ENCODE measurements at places on chromosomes 6 and 20.
A peak's percentile ranks its signal among the peaks of the same experiment; 100 is the strongest.

DNA sequence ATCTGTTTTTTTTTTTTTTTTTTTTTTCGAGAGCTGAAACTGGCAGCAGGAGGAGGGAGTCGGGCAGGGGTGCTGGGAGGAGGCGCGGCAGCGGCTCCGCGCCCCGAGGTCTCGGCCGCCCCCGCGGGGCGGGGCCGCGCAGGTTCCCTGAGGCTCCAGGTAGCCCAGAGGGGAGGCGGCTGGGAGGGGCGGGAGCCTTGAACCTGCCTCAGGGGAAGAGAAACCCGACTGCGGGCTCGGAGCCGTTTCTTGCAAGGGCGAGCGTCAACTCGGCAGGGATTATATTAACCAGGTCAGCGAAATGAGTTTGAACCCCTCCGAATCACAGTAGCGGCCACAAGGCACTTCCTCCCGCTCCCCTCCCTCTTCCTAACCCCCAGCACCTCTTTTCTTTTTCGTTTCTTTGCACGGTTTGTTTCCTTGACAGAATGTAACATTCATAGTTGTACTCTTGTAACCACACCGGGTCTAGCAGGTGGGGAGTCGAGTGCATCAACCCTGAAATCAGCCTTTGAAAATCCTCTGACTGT is 2.0 kb downstream of the MYB start:
- peak; percentile 84 for DNase-seq

GRCh38 chr20:33569802-33570391 is 80.0 kb downstream of the CBFA2T2 start:
- DNase-seq: no peak

DNA sequence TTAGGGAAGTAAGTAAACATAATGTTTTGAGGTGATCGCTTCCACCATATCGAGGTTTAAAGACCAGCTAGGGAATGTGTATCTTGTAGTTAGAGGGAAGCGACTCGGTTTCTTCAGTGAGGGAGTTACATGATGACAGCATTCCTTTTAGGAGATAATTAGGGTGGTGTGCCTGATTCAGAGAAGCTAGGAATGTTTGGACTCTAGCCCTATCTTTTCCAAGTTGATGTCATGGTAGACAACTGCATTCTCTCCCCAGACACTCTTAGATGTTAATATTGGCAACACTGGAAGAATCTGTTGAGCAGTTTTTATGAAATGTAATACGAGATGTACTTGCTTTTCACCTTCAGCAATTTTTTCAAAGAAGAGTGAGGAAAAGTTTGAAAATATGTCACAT is 12.9 kb upstream of the HIVEP1 start:
- DNase-seq: no peak

GRCh38 chr6:422433-423054 is 31.0 kb downstream of the IRF4 start:
- DNase-seq: no peak

DNA sequence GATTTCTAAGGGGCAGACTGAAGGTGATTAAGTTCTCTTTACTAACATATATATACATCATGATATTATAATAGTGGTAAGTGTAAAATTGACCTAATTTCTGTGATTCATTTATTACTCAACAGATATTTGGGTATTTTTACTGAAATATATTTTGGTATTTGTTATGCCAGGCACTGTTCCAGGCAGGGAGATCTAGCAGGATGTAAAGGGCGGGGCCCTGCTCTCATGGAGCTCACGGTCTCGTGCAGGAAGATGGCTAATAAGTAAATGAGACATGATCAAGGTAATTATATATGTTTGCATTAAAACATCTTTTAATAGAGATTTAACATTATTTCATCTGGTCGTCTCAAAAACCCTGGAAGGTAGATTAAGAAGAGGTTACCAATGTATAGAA is 27.7 kb downstream of the FAM50B start:
- no peak for DNase-seq

GRCh38 chr20:58408603-58409246 is 19.7 kb downstream of the VAPB start:
- no peak for DNase-seq

GRCh38 chr6:89859744-89860143 is 30.1 kb downstream of the CASP8AP2 start:
- DNase-seq: no peak

DNA sequence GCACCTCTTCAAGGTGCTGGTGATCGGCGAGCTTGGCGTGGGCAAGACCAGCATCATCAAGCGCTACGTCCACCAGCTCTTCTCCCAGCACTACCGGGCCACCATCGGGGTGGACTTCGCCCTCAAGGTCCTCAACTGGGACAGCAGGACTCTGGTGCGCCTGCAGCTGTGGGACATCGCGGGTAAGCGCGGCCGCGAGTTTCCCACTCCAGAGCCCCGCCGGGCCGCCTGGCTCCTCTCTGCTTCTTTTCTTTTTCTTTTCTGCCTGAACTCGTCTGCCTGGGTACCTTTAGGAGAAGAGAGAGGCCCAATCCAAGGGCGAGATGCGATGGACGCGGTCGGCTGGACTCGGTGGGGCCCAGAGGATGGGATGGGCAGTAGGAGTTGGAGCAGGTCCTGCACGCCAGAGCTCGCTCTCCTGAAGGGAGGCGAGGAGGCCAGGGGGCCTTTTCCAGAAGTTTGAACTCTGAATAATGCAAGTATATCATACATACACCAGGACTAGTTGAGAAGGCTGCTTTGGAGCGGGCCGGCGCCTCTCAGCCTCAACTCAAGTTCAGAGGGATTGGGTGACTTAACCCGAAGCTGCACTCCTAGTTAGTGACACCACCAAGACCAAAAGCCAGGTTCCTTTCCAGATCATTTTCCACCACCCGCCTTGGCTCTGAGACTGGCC is 445 bp downstream of the RAB32 start:
- peak; percentile 4 for DNase-seq

DNA sequence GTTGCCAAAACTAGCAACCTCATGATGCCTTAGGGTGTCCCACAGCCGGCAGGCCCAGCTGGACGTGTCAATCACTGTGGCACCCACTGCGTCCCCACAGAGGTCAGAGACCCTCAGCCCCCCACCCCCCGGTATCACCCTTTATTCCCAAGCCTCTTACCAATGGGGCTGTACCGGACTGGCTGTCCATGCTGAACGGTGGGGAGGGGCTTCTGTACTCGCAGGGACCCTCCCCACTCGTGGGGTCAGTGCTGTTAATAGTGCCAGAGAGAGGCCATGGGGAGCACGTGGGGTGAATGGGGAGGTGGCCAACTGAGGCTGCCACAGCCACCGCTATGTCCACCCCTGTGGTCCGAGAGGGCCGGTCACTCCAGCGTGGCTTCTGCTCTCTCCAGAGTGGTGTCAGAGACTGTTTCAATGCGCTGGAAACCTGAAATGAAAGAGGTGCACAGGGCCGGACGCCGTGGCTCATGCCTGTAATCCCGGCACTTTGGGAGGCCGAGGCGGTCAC is 68.6 kb downstream of the THBS2 start:
- no peak for DNase-seq

GRCh38 chr6:143555071-143555492 is 43.6 kb upstream of the FUCA2 start:
- DNase-seq: no peak

DNA sequence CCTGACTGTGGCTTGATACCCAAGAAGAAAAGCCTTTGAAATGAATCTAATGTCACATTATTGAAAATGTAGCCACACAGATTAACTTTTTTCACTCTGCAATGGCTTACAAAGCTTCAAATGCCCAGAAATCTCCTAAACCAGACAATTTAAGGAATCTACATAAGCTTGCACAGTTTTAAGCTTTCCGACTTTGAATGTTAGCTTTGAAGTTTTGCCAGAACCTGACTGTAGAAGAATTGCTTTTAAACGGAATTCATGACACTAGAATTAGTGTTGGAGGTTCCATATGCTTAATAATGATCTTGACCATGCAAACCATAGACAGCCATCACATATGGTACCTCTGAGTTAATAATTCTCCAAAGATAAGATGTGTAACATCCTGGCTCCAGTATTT is 798.5 kb upstream of the EPHA7 start:
- no peak for DNase-seq

DNA sequence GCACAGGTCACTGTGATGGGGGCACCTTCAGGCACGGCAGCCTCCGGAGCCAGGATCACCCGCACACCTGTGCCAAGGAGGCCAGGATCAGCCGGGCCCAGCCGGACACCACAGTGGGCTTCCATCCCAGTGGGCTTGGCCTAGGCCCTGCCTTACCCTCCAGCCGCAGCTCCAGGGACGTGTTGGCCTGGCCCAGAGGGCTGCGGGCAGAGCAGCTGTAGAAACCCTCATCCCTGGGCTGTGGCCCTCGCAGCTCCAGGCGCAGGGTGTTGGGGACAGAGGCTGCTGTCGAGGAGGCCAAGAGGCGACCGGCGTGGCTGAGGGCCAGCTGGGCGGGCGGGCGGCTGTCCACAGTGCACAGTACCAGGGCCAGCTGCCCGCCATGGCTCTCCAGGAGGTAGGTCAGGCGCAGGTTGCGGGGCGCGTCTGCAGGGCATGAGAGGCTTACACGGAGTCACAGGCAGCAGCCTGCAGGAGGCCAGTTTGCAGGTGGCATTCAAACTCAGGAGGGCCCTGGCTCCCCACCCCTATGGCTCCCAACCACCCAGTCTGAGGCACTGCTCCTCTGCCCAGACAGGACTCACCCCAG is 11.0 kb upstream of the ADAM33 start:
- DNase-seq: no peak

GRCh38 chr20:53222932-53223331 is 250.8 kb downstream of the TSHZ2 start:
- DNase-seq: no peak

GRCh38 chr6:11729076-11729475 is 49.5 kb downstream of the ADTRP start:
- DNase-seq: peak; percentile 69

DNA sequence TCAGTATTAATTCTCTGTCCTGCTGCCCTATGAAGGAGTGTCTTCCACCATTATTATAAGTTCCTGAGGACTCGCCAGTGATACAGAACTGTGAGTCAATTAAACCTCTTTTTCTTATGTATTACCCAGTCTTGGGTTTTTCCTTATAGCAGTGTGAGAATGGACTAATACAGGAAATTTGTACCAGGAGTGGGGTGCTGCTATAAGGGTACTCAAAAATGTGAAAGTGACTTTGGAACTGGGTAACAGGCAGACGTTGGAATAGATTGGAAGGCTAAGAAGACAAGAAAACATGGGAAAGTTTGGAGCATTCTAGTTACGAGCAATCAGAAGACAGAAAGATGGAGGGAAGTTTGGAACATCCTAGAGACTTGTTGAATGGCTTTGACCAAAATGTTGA is 616.7 kb upstream of the EPHA7 start:
- DNase-seq: no peak

- DNase-seq: peak; percentile 24
Observed at GRCh38 chr6:114747995-114748625, 405.3 kb upstream of the HS3ST5 start.

DNA sequence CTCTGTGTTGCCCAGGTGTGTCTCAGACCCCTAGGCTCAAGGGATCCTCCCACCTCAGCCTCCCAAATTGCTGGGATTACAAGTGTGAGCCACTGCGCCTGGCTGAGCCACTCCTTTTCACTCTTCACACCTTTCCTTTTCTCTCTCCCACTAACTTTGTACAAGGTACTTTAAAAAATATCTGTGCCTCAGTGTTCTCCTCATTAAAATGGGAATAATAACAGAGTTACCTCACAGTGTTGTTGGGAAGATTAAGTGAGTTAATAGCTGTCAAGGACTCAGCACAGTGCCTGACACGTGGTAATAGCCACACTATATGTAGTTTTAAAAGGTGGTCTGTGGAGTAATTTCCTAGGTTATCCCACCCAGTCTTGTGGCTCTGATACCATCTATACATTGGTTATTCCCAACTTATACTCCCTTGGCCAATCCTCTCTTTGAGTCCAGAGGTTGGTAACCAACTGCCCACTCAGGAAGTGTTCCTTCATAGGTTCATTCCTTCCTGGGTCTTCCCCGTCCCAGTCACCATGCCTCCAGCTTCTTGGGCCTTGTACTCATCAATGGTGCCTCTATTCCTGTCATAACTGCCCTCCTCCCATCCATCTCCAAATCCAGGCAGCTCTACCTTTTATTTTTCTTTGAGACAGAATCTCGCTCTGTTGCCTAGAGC is 78.6 kb upstream of the NAA20 start:
- no peak for DNase-seq

GRCh38 chr6:7325750-7326149 is 12.8 kb upstream of the SSR1 start:
- no peak for DNase-seq

- DNase-seq: no peak
Observed at GRCh38 chr20:29326376-29327070, 1930.9 kb upstream of the DEFB115 start.

DNA sequence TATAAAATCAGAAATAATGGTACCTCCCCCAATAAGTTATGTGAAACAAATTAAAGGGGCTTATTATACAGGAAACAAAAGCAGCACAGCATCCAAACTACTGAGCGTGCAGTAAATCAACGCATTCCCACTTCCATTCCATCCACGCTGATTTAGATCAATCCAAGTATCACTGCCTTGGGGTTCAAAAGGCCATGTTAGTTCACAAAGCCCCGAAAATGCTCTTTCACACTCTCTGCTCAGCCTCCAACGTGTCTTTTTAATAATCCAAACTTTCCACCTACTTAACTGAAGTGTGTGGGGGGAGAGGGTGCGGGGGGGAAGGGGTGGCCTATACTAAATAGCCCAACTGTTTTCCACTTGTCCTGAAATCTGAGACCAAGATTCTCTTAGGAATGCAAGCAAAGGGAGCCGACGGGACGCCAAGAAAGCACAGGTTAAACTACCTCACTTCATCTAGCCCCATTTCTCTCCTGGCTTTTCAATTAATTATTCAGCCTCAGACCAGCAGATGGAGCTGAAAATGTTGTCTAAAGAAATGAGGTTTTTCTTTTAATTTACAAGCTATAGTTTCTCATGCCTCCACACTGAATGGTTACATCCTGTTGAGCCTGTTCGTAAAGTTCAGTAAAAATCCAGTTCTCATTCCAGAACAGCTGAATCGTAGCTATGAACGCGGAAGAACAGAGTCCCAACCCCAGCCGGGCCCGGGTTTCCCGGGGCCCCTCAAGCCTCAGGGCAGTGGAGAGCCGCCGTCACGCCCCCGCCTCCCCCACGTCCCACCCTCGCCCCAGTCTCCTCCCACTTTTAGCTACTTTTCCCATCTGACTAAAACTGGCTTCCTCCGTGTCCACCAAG is 1.0 kb upstream of the NXT1 start:
- DNase-seq: peak; percentile 72

GRCh38 chr20:35248641-35249475 is 22.4 kb downstream of the MMP24 start:
- no peak for DNase-seq

- DNase-seq: no peak
Observed at GRCh38 chr6:133108419-133108818, 132.7 kb upstream of the EYA4 start.

DNA sequence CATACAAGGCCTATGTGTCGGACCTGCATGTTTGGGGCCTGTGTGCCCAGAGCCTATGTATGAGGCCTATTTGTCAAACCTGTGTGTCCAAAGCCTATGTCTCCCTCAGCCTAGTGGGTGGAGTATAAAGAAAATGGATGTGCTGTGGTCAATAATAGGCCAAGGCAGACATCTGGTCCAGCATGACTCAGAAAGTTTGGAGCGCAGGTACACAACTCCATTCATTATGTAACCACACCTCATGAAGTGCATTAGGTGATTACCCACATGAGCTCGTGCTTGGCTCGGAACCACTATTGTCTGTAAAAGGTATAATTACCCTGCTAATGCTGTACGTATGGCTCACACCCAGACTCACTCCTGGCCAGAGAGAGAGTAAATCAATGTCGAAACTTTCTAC is 302.4 kb upstream of the POU3F2 start:
- no peak for DNase-seq
